Naive thymus-derived CD8-positive, alpha-beta T cell (primary cell): ENCODE measurements at places on chromosomes 2 and 18. TPM values are rescaled to one million over a fixed set of nuclear protein-coding genes. Genes with fewer than 3 reads are reported as not detected.

DNA sequence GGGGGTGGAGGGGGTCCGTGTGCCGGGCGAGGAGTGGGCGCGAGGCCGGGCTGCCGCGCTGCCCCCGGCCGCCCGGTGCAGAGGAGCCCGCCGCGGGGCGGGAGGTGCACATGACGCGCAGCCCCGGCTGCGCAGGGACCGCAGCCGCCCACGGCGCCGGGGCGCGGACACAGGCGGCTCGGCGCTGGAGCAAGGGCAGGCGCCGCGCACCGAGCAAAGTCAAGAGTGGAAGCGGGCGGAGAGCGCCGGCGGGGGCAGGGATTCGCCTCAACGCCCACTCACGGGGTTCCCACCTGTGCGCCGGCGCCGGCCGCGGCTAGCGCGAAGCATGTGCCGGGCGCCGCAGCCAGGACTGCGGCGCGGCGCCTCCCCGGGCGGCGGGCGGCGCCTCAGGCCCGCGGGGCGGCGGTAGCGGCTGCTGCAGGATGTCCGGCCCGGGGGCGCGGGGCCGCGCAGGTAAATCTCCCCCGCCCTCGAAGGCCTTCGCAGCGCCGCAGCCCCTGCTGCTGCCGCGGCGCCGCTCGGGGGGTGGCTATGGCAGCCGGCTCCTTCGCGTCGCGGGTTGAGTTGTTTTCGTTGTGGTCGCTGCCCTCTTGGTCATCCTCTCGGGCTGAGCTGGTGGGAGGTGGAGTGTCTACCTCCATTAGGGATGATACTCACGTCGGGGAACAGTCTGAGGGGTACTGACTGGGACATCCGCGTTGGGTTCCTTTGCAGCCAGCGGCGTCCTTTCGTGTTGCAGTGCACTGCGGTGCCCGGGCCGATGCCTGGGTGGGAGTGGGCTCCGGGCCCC, 216.3 kb upstream of the DTNA start:
- H3K4me3 ChIP-seq: no peak overlapping the region
- no peak for DNase-seq
- H3K27me3 ChIP-seq: peaks cover 23% of the 10 kb centered on the region

- H3K27ac ChIP-seq: no peak overlapping the region
- H3K4me1 ChIP-seq: no peaks in the 10 kb centered on the region
- no peaks in the 10 kb centered on the region for H3K36me3 ChIP-seq
These were observed 377.0 kb downstream of the DCC start for GRCh38 chr18:52716973-52717372.

DNA sequence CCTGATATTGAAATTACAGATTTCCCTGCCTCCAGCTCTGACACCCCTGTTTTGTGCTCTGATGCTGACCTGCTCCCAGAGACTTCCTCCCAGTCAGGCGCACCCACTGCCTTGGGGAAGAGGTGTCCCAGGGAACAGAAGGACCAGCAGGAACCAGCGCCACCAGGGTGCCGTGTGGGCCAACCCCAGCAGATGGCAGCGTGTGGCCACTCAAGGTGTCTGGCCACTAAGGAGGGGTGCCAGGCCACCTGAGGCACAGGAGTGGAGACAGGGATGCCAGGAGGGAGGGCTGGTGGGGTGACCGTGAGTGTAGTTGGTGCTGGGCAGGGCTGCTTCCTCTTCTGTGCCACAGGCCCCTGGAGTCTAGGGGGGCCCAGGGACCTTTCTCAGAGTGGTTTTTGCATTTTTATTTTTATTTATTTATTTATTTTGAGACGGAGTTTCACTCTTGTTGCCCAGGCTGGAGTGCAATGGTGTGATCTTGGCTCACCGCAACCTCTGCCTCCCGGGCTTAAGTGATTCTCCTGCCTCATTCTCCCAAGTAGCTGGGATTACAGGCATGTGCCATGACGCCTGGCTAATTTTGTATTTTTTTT, 56.0 kb downstream of the TEX44 start:
- peak; percentile 47 for DNase-seq
- H3K4me3 ChIP-seq: no peak overlapping the region
- H3K27ac ChIP-seq: no peak overlapping the region
- H3K27me3 ChIP-seq: no peaks in the 10 kb centered on the region
- H3K36me3 ChIP-seq: no peaks in the 10 kb centered on the region

- H3K4me3 ChIP-seq: no peak overlapping the region
- no peaks in the 10 kb centered on the region for H3K27me3 ChIP-seq
- H3K27ac ChIP-seq: no peak overlapping the region
- H3K4me1 ChIP-seq: peaks cover 6% of the 10 kb centered on the region
These were observed 80.2 kb downstream of the RAB3GAP1 start for GRCh38 chr2:135132314-135132713.

- H3K4me1 ChIP-seq: no peaks in the 10 kb centered on the region
- DNase-seq: no peak
- H3K4me3 ChIP-seq: no peak overlapping the region
- peaks cover 2% of the 10 kb centered on the region for H3K27me3 ChIP-seq
These were observed 73.9 kb downstream of the SOX11 start for GRCh38 chr2:5766056-5766455.

DNA sequence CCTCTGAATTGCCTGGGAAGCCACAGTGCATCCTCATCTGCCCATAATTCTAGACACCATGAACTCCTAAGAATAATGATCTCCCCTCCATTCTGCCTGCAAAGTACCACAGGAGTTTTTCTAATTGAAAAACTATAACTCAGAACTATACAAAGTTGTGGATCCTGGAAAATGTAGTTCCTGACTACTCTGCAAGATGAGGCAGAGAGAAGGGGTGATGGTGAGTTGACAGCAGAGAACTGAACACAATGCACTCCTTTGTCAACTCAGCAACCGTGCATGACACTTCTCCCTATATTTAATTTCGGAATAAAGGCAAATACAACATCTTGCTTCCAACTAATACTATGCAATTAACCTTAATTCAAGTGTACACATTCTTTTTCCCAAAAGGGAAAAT, 471.1 kb upstream of the FAM98A start:
- no peak overlapping the region for H3K4me3 ChIP-seq
- H3K27me3 ChIP-seq: no peaks in the 10 kb centered on the region
- no peaks in the 10 kb centered on the region for H3K36me3 ChIP-seq
- DNase-seq: no peak
- no peak overlapping the region for H3K27ac ChIP-seq
- H3K4me1 ChIP-seq: no peaks in the 10 kb centered on the region

DNA sequence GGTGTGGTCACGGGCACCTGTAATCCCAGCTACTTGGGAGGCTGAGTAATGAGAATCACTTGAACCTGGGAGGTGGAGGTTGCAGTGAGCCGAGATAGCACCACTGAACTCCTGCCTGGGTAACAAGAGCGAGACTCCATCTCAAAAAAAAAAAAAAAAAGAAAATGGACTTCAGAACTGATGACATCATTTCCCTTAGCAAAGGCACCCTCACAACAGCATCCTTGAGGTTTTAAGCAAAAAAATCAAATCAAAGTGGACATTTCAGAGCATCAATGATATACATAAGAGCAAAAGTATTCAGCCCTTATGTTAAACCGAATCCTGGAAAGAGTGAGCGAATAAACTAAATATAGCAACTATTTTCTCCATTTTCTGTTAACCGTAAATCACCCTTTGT, 45.3 kb downstream of the EPB41L3 start:
- no peak overlapping the region for H3K27ac ChIP-seq
- H3K36me3 ChIP-seq: no peaks in the 10 kb centered on the region

GRCh38 chr2:219748671-219749570, 121.5 kb downstream of the SLC4A3 start:
- DNase-seq: no peak
- no peaks in the 10 kb centered on the region for H3K4me1 ChIP-seq
- H3K36me3 ChIP-seq: no peaks in the 10 kb centered on the region
- H3K27ac ChIP-seq: no peak overlapping the region
- H3K27me3 ChIP-seq: peaks cover 4% of the 10 kb centered on the region
- H3K4me3 ChIP-seq: no peak overlapping the region

DNA sequence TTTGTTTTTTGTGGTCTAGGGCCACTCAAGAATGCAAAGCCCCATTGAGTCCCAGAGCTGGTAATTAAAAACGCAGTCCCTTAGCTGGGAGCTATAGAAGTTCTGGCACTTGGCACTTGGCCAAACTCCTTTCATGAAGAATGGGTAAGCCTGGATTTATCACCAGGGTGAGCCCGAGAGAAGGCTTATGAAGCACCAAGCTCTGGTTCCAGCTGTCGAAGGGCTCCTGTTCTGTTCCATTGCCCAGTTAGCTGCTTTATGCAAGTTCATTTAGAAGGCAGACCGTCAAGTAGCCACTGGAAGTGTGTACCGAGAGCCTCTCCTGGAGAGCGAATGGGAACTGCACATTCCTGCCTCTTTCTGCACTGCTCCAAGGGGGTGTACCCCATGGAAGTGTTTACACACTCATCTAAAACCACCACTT, 14.2 kb downstream of the ECEL1 start:
- no peak overlapping the region for H3K27ac ChIP-seq
- peaks cover 36% of the 10 kb centered on the region for H3K27me3 ChIP-seq
- H3K4me1 ChIP-seq: no peaks in the 10 kb centered on the region
- no peak for DNase-seq
- H3K4me3 ChIP-seq: no peak overlapping the region

The CRYGD gene
- not detected for total RNA-seq

The INHA gene
- total RNA-seq: not detected

The RGPD6 gene
- 35.1 TPM for total RNA-seq

The CFAP65 gene
- not detected for total RNA-seq

The ANKRD30B gene
- not detected for total RNA-seq
